ENCODE measurements at places on chromosomes 2 and 18.

GRCh38 chr2:102081243-102081522 is 61.4 kb upstream of the IL1R1 start:
- no peak for DNase-seq
- H3K4me3 ChIP-seq = no peak overlapping the region
- peaks cover 53% of the 10 kb centered on the region for H3K4me1 ChIP-seq
- peak overlapping the region; percentile 66 for H3K27ac ChIP-seq
- H3K27me3 ChIP-seq = no peaks in the 10 kb centered on the region

DNA sequence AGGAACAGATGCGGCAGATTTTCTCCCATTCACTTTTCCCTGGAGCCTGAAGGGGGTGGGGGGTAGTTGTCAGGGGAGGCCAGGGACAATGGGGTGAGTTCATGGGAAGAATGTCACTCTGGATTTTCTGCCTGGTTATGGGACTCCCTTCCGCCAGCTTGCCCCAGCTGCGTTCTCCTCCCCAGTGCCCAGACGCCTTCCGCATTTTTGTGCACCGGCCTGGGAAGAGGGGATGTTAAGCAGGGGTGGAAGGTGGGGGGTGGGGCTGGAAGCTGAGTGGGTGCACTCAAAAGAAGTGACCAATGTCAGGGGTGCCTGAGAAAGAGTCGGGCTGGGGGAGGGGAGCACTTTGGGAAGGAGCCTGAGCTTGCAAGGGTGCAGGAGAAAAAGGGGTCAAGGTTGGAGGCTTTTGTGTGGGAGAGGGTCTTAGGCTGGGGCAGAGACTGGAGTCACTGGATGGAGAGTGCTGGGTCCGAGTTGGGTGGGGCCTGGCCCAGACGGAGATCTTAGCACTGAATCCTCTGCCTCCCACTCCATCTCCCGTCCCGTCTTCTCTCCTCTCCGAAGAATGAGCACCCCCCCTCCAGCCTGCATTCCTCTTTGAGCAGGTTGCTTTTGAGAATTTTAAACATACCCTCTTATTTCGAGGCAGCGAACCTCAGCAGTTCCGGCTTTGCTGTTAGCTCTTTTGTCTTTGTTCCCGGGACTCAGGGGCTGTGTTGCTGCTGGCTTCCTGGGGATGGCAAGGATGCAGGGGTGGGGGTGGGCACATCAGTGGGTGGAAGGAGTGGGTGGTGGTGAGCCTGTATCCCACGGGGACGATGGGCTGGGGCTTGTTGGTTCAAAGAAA is 2.7 kb downstream of the IGFBP2 start:
- H3K36me3 ChIP-seq = peaks cover 32% of the 10 kb centered on the region
- peaks cover 60% of the 10 kb centered on the region for H3K27me3 ChIP-seq
- peaks cover 31% of the 10 kb centered on the region for H3K4me1 ChIP-seq

- no peak overlapping the region for H3K27ac ChIP-seq
- no peaks in the 10 kb centered on the region for H3K36me3 ChIP-seq
- peaks cover 10% of the 10 kb centered on the region for H3K27me3 ChIP-seq
- no peak overlapping the region for H3K4me3 ChIP-seq
- DNase-seq = no peak
- no peaks in the 10 kb centered on the region for H3K4me1 ChIP-seq
These were observed 106.8 kb downstream of the C1D start for GRCh38 chr2:67955748-67956603.

DNA sequence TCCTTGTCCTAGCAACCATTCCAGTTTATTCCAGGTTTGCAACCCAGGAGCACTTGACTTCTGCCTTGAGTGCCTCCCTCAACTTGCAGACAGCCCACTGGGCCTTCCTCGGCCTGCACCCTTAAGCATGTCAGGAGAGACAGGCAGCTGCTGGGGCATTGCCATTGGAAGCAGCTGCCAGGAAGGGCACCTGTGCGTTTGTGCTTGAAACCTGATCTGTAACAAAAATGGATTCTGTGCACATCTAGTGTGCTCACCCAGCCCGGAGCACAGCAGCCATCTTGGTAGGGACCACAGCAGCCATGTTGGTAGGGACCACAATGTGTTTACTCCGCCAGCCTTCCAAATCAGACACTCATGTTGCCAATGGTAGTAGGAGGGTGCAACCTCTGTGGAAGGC is 44.3 kb upstream of the GLI2 start:
- no peak for DNase-seq
- no peak overlapping the region for H3K4me3 ChIP-seq
- H3K4me1 ChIP-seq = peaks cover 5% of the 10 kb centered on the region

DNA sequence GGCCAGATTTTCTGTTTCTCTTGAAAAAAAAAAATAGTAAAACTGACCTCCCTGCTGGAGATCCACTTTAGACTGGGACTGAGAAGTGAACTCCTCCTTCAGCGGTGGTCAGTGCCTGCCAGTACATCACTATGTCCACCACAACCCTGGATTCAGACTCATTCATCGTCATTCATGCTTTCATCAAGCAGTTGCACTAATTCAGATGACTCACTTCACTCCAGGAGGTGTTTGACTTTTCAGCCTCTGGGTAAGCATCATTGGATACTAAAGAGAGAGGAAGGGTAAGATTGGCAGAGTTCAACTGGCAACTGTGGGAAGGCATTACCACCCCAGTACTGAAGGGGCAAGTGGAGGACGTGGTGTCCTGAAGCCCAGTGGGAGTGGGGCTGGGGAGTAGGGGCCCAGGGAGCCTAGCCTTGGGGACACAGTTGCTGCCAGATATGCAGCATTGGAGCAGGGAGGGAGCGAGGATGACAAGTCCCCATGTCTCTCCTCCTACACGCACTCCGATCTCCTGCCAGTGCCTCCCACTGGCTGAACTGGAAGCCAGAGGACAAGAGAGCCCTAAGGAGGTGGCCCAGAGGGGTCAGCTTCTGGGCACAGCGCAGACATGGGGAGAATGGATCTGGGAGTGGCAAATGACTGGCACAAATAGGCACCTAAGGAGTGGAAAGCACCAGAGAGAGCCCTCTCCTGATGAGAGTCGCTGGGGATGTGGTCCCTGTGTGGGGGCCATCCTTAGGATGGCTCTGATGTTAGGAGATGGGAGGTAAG is 111.1 kb downstream of the TGFA start:
- peaks cover 20% of the 10 kb centered on the region for H3K4me1 ChIP-seq
- H3K27ac ChIP-seq = no peak overlapping the region
- H3K27me3 ChIP-seq = no peaks in the 10 kb centered on the region
- peaks cover 2% of the 10 kb centered on the region for H3K36me3 ChIP-seq
- no peak overlapping the region for H3K4me3 ChIP-seq

Data from activated CD8-positive, alpha-beta T cell treated with anti-CD3 and anti-CD28 coated beads for 36 hours (primary cell).